ENCODE measurements at places on chromosomes 7 and 10.

DNA sequence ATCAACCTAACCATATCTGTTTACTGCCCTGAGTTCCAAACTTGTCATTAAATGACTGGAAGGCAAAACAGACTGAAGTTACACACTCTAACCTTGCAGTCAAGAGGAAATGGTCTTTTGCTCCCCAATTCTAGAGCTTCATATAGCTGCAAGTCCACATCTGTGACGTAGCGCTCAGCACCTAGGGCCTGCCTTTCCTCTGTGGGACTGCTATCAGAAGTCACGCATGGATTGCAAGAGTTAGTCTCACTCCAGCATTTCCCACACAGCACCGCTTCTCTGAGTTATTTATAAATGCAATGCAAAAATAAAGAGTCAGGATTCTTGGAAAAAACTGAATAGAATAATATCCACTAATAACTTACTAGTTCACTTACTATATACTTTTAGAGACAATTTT is 96.9 kb downstream of the ELMO1 start:
- DNase-seq: no peak

GRCh38 chr10:101941871-101942270 is 98.3 kb upstream of the KCNIP2 start:
- DNase-seq: peak; percentile 11

DNA sequence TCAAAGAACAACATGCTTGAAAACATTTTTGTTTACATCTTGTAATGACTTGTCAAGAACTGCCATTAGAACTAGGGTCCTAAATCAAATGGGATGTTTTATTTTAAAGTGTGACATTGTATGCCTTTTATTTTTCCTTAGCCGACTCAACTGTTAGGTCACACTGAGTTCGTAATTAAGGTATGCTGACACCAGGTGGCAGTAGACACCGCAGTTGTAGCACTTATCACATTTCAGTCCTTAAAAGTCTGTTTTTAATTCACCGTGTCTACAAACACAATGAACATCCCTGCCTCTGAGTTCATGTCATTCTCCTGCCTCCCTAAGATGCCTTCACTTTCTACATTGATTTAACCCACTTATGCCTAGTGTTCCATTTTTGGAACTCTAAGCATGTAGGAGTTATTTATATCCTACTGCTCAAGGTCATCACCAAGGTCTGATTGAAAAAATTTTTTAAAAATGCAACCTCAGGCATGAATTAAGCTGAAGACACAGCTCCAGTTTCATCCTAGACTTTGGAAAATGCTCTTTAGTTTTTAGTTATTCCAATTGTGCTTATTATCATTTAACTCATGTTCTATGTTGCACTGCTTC is 186.1 kb downstream of the BMPER start:
- DNase-seq: no peak

GRCh38 chr10:60405172-60405571 is 15.5 kb upstream of the ANK3 start:
- DNase-seq: no peak

DNA sequence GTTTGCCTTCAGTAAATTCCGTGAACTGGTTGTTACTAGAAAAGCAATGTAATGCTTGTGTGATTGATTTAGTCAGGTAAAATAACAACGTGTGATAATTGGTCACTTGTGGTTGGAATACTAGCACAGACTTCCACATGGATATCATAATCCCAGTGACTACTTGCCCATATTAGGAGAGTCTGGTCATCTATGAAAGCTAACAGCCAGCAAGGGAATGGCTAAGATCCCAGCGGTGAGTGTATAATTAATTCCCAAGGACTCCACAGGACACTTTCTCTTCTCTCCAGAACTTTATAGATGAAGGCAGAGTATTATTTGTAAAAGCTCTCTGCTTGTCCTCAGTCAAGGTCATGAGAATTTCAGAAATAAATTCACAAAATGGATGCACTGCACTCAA is 662.6 kb upstream of the TEX47 start:
- DNase-seq: no peak

- no peak for DNase-seq
Measured at GRCh38 chr7:42253316-42253715, 16.3 kb upstream of the GLI3 start.

GRCh38 chr10:16960551-16960950 is 143.3 kb upstream of the RSU1 start:
- no peak for DNase-seq

GRCh38 chr10:110717781-110718589 is 73.8 kb downstream of the RBM20 start:
- no peak for DNase-seq

DNA sequence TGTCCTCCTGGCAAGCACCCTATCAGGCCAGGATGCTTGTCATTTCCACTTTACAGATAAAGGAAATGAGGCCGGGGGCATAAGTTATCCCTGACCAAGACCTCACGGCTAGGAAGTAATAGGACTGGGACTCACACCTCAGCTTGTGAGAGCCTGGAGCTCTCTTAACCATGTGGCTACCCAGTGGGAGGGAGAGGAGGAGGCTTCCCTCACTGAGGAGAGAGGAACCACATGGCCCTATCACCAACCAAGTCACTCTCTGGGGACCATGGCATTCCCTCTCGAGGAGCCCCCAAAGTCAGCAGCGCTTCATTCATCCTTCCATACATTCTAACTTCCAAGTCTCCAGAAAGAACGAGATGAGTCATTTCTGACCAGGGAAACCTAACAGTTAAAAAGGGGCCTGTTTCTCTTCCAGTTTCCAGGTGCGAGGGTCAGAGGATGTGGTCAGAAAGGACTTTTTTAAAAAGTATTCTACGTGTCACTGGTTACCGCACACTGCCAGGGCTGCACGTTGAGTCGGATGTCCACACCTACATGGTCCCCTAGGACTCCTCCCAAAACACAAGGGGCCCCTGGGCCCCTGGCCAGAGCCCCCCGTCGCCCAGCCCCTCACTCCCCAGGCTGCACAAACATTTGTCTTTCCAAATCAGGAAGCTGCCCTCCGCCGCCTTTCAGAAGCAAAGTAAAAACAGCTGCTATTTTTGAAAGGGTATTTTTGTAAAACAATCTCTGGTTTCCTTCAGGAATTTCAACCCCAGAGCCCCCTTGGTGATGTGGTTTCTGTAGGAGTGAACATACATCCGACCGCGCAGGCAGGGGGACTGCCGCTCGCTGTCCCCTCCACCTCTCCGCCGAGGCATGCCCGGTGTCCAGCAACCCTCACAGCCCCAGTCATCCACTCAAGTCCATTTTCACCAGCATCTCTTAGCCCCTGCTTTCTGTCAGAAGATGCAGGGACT is 128.2 kb upstream of the CHST15 start:
- DNase-seq: no peak

GRCh38 chr7:34904987-34905386 is 132.3 kb downstream of the DPY19L1 start:
- DNase-seq: no peak

DNA sequence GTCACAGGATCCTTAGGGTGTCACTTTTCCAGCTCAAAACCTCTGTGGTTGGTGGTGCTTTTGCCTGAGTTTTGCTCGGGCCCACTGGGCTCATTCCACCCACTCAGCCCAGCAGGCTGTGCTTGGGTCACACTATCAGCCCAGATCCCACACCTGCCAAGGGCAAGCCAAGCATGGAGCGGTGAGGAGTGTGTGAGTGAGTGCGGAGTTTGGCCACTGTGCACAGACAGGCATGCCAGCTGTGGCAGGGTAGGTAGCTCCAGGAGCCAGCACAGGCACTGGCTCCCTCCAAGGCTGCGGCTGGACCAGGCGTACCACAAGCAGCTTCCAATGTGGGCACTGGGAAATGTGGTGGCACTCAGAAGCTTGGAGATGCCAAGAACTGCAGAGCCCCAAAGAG is 43.9 kb upstream of the TECTB start:
- no peak for DNase-seq

DNA sequence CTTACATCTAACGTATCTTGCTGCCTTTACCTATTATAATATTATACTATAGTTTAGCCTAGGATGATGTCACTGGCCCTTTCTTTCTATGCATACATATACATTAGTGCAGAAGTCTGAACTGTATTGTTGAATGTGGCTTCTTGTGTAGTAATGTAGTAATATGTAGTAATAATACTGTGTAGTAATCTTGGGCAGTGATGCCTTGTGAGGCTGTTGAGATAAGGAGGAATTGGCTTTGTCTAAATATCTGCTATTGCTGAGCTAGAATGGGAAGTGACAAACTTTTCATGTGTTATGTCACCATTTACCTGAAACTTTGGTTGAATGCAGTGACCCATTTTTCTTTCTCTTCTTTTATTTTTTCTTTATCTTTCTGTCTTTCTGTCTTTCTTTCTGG is 11.0 kb downstream of the GLCCI1 start:
- no peak for DNase-seq

- no peak for DNase-seq
Measured at GRCh38 chr7:106175507-106175906, 63.4 kb upstream of the SYPL1 start.

DNA sequence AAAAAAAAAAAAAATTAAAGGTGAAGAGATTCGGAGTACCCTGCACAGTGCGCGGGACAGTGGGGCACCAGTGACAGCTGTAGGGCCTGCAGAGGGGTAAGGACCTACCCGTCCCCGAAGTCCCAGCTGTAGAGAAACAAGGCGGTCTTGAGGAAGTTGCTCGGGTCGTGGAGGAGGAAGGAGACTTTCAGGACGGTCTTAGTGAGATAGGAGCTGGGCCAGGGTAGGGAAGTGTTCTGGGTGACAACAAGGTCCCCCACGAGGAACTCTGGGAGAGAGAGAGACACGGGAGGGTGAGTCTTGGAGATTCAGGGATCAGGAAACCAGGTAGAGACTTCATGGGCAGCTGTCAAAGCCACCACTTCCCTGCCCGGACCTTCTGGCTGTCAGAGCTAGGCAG is 9.7 kb downstream of the TMEM130 start:
- DNase-seq: no peak

DNA sequence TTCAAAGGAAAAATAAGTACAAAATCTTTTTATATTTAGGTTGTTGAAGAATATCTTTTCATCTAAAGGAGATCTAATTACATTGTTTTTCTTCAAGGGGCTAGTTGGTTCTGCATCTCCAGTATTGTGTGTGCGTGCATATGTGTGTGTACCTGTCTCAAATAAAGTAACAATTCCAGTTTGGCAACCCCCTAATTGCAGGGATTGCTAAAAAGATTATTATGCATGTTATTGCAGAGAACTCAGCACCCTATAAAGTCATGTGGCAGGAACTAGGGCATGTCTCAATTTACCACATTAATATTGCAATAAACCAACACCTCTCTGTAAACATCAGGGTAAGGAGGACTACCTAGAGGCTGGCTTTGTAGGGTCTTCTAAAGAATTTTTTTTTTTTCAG is 37.0 kb downstream of the MRPS33 start:
- DNase-seq: no peak

DNA sequence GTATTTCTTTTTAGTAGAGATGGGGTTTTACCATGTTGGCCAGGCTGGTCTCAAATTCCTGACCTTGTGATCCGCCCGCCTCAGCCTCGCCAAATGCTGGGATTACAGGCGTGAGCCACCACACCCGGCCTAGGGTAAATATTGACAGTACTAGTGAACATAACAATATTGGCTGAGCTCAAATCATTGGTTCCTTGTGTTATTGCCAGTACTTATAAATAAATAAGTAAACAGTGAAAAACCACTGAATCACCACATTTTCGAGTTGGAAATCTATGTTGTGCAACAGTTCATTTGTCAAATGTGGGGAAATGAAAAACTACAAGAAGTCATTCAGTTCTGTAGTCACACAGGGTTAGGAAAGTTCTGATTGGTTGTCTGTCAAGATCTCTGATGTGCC is 15.8 kb downstream of the RPP30 start:
- no peak for DNase-seq

- DNase-seq: no peak
Measured at GRCh38 chr7:149218469-149219420, 20.7 kb upstream of the ZNF212 start.

GRCh38 chr10:53487019-53487983 is 714.7 kb upstream of the MBL2 start:
- no peak for DNase-seq

DNA sequence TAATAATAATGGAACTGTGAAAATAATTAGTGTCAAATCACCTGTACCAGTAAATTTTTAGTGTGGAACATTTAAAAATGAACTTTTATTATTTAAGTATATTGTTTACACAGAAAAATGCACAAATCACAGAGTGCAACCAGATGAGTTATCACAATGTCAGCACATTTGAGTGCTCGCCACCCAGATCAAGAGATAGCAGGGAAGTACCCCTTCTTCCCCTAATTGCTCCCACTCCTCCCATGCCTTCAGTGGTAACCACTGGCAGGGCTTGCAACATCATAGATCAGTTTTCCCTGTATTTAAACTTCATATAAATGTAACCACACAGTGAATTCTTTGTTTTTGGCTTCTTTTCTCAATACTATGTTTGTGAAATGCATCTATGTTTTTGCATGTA is 7.8 kb upstream of the GPR141 start:
- DNase-seq: no peak

GRCh38 chr10:79054203-79055099 is 14.3 kb upstream of the ZMIZ1 start:
- no peak for DNase-seq
